ENCODE measurements at places on chromosomes 3 and 15.

- DNase-seq: no peak
Measured at GRCh38 chr3:32621466-32621865, 50.8 kb upstream of the DYNC1LI1 start.

DNA sequence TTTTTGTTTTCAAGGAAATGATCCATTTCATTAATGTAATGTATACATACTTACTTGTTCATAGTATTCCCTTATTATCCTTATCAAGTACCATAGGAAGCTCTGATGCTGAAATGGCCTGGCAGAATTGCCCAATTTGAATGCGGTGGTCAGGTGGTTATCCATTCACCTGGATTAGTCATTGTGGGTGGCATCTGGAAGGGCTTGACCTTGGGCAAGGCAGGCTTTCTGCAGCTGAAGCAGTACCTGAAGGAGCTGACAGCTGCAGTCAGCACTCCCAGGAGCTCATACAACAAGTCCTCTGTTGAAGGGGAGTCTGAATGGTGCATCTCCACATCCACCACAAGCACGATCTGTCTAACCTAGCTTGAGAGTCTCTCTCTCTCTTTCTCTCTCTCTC is 12.2 kb upstream of the IQCF5 start:
- DNase-seq: no peak

DNA sequence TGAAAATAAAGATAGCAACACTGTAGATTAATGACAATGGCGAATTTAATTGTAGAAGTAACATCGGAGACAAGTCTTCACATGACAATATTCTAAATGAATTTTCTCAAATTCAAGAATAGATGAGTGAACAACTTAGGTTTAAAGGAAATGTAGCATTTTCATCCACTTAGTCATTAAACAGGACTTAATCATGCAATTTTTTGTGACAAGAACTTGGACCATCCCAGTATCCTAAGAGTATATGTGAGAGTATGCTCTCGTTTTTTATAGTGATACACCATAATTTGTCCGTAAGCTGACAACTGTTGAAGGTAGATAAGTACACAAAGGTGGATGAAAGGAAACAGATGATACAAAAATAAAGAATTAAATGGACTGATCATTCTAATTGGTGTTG is 81.5 kb downstream of the DLG1 start:
- DNase-seq: no peak

- DNase-seq: no peak
Measured at GRCh38 chr15:100220058-100220768, 121.6 kb downstream of the ADAMTS17 start.

DNA sequence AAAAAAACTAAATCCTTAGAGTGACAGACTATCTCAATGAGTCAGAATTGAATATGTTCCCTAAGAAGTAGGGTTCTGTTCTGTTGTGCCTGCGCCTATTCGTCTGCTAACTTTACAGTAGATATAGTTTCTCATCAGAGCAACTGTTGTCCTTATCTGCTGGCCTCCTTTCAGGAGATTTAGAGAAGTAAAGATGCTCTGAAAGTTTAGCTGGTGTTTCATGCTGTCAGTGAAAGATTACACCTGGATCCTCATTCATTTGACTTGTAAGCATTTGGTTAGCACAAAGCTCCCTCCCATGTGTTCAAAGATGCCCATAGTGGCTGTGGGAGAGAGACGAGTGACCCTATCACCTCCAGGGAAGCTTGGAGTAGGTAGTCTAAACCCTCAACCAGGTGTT is 35.0 kb downstream of the SUCNR1 start:
- DNase-seq: no peak

DNA sequence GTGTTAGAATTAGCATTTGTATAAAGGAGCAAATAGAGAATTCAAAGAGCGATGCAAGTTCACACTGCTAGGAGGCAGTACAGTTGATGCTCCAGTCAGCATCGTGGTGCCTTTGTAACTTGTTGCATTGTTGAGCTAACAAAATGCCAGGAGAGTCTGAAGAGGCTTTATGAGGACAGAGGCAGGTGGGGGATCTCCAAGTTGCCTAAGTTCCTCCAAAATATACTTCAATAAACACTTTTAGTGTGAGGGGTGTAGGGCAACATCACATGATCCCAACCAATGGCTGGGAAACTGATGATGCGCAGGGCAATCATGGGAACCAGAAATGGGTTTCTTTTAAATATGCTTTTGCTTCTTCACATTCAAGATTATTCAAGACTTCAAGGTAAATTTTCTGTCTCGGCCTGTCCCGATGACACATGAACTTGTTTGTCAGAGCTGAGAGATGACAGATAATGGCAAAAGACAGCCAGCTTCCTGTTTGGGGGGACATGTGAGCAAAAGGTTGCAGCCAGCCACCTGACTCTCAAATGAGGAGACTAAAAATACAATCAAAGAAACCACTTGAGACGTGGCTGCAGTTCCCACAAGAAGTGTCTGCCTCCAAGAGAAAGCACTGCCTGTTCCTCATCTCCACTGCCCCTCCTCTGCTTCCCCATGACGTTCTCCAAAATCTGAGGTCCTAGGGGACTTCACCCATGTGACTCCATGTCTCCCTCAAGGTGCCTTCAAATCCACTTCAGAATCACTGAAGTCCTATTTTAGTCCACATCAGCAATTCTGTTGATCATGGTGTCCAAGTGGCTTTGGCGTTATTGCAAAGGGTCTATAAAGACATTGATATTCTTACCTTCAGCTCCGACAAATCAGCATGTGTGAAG is 39.3 kb downstream of the KLHL6 start:
- DNase-seq: peak; percentile 33

DNA sequence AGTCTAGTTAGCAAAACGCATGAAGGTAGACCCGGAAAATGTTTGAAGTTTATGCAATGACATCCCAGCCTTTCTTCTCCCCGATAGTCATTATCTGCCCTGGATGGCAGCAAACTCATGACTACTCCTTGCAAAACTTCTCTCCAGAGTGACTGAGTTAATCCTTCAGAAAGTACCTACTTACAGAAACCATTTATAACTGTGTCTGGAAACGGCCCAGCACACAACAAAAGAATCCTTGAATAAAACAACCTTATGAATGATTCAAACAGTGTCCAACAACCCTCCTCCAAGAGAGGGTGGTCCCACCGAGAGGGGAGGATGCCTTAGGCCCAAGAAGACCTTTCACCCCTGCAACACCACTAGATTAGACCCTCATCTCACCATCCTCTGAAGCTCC is 14.2 kb downstream of the ST8SIA2 start:
- DNase-seq: no peak

DNA sequence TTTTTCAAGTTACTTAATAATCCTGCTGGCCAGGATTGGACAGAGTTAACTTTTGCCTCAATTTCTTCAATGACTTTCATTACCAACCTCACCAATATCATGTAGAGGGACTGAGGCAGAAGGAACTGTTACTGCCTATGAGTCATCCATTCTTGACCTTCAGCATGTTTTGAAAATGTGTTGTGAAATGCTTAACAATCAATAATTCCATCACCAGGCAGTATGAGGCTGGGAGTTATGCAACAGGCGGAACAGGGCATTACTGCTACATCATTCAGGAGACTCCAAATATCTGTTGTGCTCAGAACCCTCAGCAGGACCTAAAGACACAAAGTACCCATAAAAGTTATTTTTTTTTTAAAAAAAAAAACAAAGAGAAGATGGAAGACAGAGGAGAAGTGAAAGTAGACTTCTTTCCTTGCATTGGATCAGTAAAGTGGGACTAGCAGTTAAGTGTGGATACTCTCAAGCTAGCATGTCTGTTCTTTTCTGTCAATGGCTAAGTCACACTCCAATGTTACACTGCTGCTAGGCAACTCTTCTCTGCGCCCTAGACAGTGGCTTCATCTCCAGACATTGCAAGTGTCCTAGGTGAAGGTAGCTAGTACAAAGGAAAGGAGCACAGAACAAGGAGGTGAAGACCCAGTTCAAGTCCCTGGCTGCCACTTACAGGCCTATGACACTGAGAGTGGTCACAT is 184.9 kb upstream of the LPP start:
- DNase-seq: no peak

DNA sequence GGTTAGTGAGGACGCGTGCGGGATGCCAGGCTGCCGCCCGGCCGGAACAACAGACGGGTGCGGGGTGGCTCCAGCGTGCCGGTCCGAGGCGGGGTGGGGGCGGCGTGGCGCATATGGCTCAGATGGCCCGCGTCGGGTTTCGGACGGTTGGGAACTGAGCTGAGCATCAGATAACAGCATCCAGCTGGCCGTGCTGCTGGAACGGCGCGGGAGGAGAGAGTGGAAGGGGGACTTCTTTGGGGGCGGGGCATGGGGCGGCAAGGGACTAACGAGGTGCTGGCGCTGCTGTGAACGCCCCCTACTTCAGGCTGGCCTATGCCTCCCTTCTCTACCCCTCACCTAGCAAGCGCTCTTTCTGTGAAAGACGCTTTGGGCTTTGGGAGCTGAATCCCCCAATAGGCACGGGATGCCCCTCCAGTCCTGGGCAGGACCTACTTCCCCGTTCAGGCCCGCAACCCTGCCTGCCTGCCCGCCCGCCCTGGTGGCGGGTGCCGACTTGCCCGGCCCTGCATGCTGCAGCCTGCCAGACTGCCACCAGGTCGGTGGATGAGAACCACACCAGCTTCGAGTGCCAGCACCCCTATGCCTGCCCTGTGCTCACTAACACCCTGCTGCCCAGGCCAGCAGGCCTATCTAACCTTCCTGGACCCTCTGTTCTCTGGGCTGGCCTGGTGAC is 542 bp downstream of the INKA1 start:
- DNase-seq: no peak

- no peak for DNase-seq
Measured at GRCh38 chr3:98875535-98875934, 26.0 kb downstream of the DCBLD2 start.

GRCh38 chr15:99605490-99605931 is 39.7 kb downstream of the MEF2A start:
- DNase-seq: no peak

DNA sequence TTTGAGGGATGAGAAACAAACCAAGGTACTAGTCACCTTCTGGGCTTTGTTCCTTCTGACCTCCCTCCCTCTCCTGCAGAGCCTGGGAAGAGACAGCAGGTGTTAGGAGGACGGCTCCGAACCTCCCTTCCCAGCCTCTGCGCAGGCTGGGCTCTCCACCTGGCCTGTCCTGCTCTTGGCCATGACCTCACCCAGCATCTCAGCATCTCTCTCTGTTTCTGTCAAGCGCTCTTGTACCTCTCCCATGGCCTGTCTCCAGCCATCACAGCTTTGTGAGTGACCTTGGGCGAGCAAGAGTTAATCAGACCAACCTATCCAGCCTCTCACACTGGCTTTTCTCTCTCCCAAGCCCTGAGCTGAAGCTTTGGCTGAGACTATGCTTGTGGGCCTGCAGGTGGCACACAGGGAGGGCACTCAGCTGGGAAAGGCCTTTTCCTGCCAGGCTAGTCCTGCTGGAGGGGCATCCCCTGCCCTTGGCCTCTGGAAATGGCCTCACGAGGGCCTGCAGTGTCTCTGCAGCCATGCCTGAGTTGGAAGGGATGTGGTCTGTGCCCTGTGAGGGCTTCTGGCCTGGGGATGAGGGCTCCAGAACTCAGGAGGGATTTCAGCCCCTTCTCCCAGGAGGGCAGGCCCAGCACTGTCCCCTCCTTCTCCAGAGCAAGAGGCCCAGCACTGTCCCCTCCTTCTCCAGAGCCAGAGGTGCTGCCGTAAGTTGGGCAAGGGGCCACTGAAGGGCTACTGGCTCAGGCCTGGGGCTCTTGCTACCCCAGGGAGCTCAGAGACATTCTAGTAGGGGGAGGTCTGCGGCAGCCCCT is 2.1 kb downstream of the CHST13 start:
- DNase-seq: no peak
